H1 (cell line): ENCODE measurements at places on chromosomes 1 and 21. TPM values are rescaled to one million over a fixed set of nuclear protein-coding genes. Genes with fewer than 3 reads are reported as not detected.
A peak's percentile ranks its signal among the peaks of the same experiment; 100 is the strongest.

GRCh38 chr1:110760321-110760720 is 85.6 kb upstream of the KCNA3 start:
- no peaks in the 10 kb centered on the region for H3K27me3 ChIP-seq
- no peaks in the 10 kb centered on the region for H3K36me3 ChIP-seq
- H3K4me3 ChIP-seq = no peak overlapping the region
- H3K27ac ChIP-seq = no peak overlapping the region

DNA sequence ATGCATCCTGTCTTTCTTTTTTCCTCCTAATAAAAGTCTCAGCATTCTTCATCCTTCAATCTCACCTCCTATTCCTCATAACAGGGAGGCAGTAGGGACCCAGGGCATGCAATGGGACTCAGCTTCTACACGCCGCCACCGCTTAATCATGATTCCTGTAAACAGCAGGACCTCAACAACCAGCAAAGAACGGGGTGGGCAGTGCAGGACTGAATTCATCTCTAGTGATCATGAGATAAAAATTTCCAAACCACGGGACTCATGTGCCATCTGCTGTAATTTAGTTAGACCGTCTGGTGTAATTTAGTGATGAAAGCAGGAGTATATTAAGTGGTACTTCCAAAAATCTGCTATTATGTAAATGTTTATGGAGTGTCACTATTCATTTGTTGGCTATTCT is 5.4 kb downstream of the PRAMEF12 start:
- DNase-seq = no peak
- H3K36me3 ChIP-seq = no peaks in the 10 kb centered on the region
- no peaks in the 10 kb centered on the region for H3K4me1 ChIP-seq
- H3K27ac ChIP-seq = no peak overlapping the region
- H3K27me3 ChIP-seq = no peaks in the 10 kb centered on the region
- no peak overlapping the region for H3K4me3 ChIP-seq

ACKR1 gene
- 0.61 TPM in 2 replicates for total RNA-seq

OR2G2 gene
- total RNA-seq = not detected in 2 replicates

DNA sequence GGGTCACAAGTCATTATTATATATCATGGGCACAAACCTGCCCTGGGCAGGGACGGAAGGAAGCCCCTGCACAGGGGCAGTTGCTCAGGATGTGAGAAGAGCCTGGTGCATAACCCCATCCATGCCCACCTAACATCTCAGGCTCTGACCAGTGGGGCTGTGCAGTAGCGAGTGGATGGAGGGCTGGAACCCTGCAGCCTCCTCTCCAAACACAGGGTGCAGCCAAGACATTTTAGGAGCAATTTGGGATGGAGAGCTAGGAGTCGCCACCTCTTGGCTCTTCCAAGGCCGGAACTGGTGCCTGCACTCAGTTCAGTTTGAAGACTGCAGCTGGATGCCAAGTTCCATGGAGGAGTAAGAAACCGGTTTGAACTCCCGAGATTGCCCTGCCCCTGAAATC is 2.8 kb downstream of the MX1 start:
- peaks cover 31% of the 10 kb centered on the region for H3K27me3 ChIP-seq
- H3K4me3 ChIP-seq = no peak overlapping the region
- 0 out of 2 replicates have a peak, but pooled peaks cover 3% of the 10 kb centered on the region for H3K4me1 ChIP-seq

NFIA gene
- 1.8 and 2.3 TPM in 2 replicates for total RNA-seq

CELA3A gene
- not detected in 2 replicates for total RNA-seq

PLPPR4 gene
- 2.2 TPM in 2 replicates for total RNA-seq

CD1E gene
- not detected in 2 replicates for total RNA-seq

- DNase-seq = no peak
- H3K4me3 ChIP-seq = peak overlapping the region; percentile 78
- no peaks in the 10 kb centered on the region for H3K27me3 ChIP-seq
- no peaks in the 10 kb centered on the region for H3K4me1 ChIP-seq
- no peaks in the 10 kb centered on the region for H3K36me3 ChIP-seq
Measured at GRCh38 chr1:165598676-165599059, 32.4 kb upstream of the MGST3 start.

TRIM67 gene
- not detected in 2 replicates for total RNA-seq

KIRREL1 gene
- 39.0 and 41.8 TPM in 2 replicates for total RNA-seq

GRCh38 chr1:29903548-29904166 is 667.3 kb downstream of the PTPRU start:
- no peaks in the 10 kb centered on the region for H3K36me3 ChIP-seq
- DNase-seq = no peak
- H3K27ac ChIP-seq = no peak overlapping the region
- H3K27me3 ChIP-seq = no peaks in the 10 kb centered on the region
- H3K4me3 ChIP-seq = no peak overlapping the region

GRCh38 chr21:26614251-26614650 is 41.2 kb upstream of the CYYR1 start:
- no peaks in the 10 kb centered on the region for H3K36me3 ChIP-seq
- H3K4me1 ChIP-seq = no peaks in the 10 kb centered on the region
- H3K4me3 ChIP-seq = no peak overlapping the region
- no peaks in the 10 kb centered on the region for H3K27me3 ChIP-seq

- H3K27me3 ChIP-seq = no peaks in the 10 kb centered on the region
- peaks cover 7% of the 10 kb centered on the region for H3K4me1 ChIP-seq
- peak; percentile 98 for DNase-seq
Measured at GRCh38 chr1:153963030-153963849, at the start of gene SLC39A1. Gene SLC39A1 (minus strand): TSS chr1:153963537. CDS start chr1:153962715, 822 bp downstream.

DNA sequence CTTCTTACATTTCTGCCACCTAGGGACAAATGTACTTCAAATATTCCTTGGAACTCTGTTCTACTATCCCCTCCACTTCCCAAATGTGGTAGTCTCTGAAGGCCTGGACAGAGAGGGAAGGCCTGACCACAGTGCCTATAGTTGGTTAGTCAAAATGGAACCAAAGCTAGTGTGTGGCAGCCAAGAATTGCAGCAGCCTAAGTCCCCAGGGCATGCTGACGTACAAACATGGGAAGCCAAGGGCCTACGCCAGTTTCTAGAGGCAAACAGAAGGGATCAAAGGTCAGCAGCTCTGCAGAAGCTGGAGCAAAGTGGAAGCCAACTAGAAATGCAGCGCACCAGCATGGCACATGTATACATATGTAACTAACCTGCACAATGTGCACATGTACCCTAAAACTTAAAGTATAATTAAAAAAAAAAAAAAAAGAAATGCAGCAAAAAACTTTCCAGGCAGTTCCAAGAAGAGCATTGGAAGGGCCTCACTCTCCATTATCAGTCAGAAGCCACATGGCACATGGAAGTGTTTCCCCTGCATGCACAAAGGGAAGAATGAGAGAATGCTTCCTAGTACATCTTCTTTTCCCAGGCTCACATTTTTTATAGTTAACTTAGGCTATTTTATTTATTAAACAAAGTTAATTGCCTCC is 39.4 kb upstream of the GADD45A start:
- H3K27me3 ChIP-seq = no peaks in the 10 kb centered on the region
- no peaks in the 10 kb centered on the region for H3K4me1 ChIP-seq
- no peaks in the 10 kb centered on the region for H3K36me3 ChIP-seq
- H3K27ac ChIP-seq = no peak overlapping the region
- DNase-seq = no peak
- no peak overlapping the region for H3K4me3 ChIP-seq

AADACL4 gene
- total RNA-seq = 0.40 TPM in 1 of 2 replicates, not detected in the other

DNA sequence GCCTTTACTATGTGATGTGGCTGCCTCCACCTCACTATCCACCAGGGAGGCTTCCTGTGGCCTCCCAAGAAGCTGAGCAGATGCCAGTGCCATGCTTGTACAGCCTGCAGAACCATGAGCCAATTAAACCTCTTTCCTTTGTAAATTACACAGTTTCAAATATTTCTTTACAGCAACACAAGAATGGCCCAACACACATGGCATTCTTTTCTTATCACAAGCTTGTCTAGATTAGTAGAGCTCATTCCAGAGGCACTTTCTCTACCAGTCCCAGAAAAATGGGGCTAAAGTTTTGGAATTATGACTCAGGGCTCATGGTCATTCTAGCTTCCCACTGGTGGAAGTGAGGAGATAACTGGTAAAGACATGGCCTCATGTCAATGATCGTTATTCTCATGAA is 655.2 kb downstream of the LMO4 start:
- no peak overlapping the region for H3K4me3 ChIP-seq
- no peaks in the 10 kb centered on the region for H3K27me3 ChIP-seq
- no peak overlapping the region for H3K27ac ChIP-seq
- no peaks in the 10 kb centered on the region for H3K4me1 ChIP-seq
